ENCODE measurements at places on chromosomes 5 and 9. TPM values are rescaled to one million over a fixed set of nuclear protein-coding genes. Genes with fewer than 3 reads are reported as not detected.

Gene ZCCHC10
- total RNA-seq: 31.8 TPM

Gene NEUROG1
- not detected for total RNA-seq

Gene GHR
- total RNA-seq: 0.28 TPM

Gene IFNA2
- not detected for total RNA-seq

Gene FAT2
- 0.37 TPM for total RNA-seq

Gene FOXD1
- total RNA-seq: 0.12 TPM

Gene GRIA1
- total RNA-seq: 3.3 TPM

Gene SPATA31A3
- not detected for total RNA-seq

Gene ZNF782
- total RNA-seq: 7.1 TPM

Gene PCDHGA9
- 2.2 TPM for total RNA-seq

Gene PAIP2
- 201 TPM for total RNA-seq

Gene GRHPR
- 116 TPM for total RNA-seq

Gene LURAP1L
- total RNA-seq: 0.77 TPM

Gene FRRS1L
- 4.3 TPM for total RNA-seq

Gene TXNDC8
- total RNA-seq: not detected

Gene CER1
- total RNA-seq: not detected

Gene SLC6A3
- 0.32 TPM for total RNA-seq

Gene ACOT12
- not detected for total RNA-seq

Gene TMCO6
- 106 TPM for total RNA-seq

Gene IRX1
- total RNA-seq: 7.6 TPM

Gene GARNL3
- 32.0 TPM for total RNA-seq

Gene PCDHGA3
- total RNA-seq: 0.54 TPM

Gene SH3RF2
- total RNA-seq: 2.4 TPM

Gene IFNK
- not detected for total RNA-seq

Gene PCDHB12
- 3.0 TPM for total RNA-seq

Gene RAB24
- 15.1 TPM for total RNA-seq

Gene PCDHGB5
- 2.0 TPM for total RNA-seq

Gene GABRA6
- not detected for total RNA-seq

Gene LECT2
- not detected for total RNA-seq

Gene NEK6
- total RNA-seq: 18.5 TPM

Gene ZSWIM6
- 32.2 TPM for total RNA-seq

Gene NR6A1
- 302 TPM for total RNA-seq

Gene MEIKIN
- not detected for total RNA-seq

Gene CAPSL
- total RNA-seq: 0.15 TPM

Gene TIMD4
- total RNA-seq: not detected

Gene ITGA1
- total RNA-seq: 2.2 TPM

Gene ANXA2R
- 0.17 TPM for total RNA-seq

Gene C1QTNF2
- 0.06 TPM for total RNA-seq

Gene TPPP
- total RNA-seq: not detected

Gene RCL1
- total RNA-seq: 17.9 TPM
